ENCODE measurements at places on chromosomes 12 and 14.

- no peak for DNase-seq
Observed at GRCh38 chr12:107057071-107057834, 36.1 kb downstream of the CRY1 start.

DNA sequence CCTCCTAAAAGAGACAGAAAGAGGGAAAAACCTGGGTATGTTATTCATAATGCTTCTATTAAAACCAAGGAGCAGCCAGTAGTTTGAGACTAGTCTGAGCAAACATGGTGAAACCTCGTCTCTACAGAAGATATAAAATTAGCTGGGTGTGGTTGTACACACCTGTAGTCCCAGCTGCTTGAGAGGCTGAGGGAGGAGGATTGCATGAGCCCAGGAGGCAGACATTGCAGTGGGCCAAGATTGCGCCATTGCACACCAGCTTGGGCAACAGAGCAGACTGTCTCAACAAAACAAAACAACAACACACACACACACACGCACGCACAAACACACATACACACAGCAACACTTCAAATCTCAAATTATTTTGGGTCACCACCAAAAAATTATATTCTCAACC lies 27.8 kb downstream of the HECTD4 start:
- DNase-seq, result no peak

GRCh38 chr12:63845726-63846125 lies 1.2 kb downstream of the SRGAP1 start:
- no peak for DNase-seq

GRCh38 chr12:48489012-48489411 lies 6.7 kb downstream of the C12orf54 start:
- DNase-seq, result no peak

GRCh38 chr12:52391618-52392002 lies 6.2 kb upstream of the KRT84 start:
- DNase-seq, result no peak

DNA sequence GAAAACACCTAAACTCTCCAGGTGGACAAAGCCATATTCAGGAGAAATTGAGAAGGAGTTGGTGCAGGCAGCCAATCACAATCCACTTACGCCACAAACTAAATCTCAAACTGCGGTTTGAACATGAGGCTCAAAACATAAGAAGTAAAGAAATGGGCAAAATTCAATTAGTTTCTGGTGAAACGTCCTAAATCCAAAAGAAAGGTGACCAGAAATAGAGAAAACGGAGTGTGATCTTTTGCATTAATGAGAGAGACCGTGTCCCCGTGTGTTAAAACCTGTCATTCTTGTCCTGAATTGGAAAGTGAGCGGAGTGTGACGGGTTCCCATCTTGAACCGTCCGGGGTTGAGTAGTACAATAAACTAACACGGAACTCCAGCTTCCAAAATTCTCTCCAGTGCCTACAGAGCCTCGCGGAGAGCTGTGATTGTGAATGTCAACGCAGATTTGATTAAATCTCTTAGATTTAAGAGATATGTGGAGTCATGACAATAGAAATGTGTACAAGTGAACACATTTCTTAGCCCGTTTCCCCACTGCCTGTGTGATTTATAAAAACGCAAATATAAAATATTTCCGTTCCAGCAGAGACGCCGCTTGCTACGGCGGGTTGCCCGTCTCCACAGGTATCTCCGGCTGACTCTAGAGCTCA lies 595 bp upstream of the METAP2 start:
- no peak for DNase-seq

GRCh38 chr12:14960548-14961465 lies 594 bp downstream of the ARHGDIB start:
- no peak for DNase-seq

DNA sequence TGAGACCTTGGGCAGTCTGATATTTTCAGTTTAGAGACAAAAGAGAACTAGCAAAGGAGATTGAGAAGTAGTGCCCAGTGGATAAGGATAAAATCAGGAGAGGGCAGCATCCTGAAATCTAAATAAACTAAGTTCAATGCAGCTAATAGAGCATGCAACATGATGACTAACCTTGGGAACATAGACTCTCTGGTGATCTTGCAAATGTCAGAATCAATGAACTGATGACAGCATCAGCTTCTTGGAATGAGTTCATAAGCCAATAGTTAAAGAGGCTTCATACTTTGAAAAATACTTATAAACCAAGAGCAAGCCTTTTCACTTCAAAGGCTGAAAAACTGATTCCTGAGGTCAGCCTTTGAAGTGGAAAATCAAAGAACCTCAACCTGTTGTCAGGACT lies 8.2 kb downstream of the TAS2R19 start:
- DNase-seq, result no peak

DNA sequence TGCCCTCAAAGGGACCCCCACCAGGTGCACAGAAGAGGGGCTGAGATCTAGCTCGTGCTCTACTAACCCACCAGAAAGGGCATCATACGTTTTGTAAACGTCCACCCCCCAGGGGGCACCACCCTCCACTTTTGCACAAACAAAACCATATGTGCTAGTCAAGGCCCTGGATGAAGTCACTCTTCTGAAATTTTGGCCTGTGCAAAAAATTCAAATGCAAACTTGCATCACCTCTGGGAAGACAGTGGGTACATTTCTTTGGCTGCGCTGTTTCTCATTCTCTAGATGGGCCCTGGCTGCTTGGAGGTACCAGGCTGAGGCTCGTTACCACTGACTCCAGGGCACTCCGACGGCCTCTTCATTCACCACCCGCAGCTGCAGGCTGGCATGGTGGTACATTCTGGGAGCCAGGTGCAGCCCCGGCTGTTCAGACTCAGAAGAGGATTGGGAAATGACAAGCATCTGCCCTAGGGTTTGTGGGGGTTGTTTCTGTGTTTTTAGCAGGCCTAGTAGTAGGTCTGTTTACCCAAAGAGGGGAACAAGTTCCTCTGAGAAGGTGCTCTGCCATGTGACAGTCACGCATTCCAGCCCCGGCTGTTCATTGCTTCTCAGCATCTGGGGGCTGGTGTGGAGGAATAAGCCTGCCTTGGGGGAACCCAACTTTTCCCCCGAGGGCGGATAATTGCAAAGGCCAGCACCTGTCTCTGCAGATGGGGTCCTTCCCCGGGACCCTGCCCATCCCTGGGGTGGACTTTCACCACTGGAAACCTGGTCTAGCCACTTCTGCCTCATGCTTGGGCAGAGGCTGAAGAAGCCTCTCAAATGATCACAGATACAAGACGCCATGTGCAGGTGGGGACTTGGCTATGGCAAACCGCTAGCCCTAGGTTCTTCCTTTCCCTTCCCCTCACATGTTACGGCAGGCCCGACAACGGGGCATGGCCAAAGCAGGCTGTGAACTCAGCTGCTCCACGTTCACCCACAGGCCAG lies 147.6 kb downstream of the DPF3 start:
- DNase-seq, result no peak

- DNase-seq, result no peak
Observed at GRCh38 chr14:61255968-61256367, 25.2 kb downstream of the TMEM30B start.

DNA sequence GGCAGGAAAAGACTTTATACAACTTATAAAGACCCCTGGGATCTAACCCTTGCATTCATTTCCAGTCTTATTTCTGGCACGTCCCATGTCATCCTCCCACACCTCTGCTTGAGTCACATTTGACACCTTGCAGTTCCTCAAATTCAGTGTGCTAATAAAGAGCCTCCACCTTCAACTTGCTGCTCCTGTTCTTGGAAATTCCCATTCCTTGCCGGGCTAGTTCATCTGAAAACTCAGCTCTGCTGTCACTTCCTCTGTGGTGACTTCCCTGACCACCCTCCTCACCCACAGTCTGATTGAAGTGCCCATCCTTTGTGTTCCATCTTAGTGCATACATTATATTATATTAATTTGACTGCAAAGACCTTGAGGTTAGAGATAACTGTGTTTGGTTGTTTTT lies 37.4 kb upstream of the PSMA6 start:
- DNase-seq, result no peak

DNA sequence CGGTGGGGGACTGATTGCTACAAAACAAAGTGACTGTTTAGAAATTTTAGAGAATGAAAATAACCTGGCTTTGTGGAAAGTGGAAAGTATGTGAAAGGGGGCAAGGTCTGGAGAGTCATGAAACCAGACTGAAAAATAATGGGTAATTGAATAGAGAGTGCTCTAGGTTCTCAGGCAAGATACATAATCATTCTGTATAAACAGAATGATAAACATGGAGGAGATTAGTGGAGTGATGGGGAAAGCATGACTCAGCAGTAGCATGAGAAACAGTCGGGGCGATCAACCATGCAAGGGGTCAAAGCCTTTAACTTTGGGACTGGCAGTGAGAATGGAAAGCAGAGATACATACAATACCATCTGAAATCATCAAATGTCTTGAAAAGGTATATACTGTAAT lies 332.5 kb downstream of the CCER1 start:
- no peak for DNase-seq

DNA sequence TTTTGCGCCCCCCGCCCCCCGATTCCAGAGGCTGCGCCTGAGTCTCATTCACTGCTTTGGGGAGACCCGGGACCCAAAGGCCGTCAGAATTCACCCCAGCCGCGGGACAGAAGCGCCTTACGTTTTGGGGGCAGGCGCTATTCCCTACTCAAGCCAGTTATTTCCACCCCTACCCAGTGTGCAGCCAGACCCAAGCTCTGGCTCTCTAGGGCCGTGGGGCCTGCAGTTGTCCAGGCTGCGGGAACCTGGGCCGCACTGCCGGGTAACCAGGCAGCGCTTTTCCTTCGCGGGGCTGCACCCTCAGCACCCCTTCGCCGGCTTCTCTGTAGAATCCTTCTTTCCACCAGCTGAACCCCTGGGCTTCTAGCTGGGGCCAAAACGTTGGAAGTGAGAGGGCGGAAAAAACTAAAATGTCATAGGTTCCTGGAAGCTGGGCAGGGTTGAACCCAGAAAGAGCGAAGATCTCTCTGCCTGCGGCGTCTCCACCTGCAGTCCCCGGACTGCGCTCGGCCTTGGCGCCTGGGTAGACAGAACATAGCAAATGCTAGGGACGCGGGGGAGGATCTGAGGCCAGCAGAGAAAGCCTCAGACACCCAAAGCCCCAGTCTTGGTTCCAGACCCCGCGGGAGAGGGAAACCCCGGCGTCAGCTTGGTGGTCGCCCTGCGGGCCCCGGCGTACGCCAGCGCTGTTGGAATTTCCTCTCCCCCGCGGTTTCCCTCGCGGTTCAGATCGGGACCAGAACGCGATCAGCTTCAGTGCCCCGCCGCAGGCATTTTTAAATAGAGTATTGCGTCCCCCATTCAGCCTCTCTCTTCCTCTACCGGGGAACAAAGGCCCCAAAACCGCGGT lies 18.3 kb downstream of the TBX3 start:
- no peak for DNase-seq

- no peak for DNase-seq
Observed at GRCh38 chr14:22929961-22930364, 787 bp upstream of the PRMT5 start.

GRCh38 chr12:122946690-122947341 lies 19.4 kb downstream of the ABCB9 start:
- peak; percentile 72 for DNase-seq

DNA sequence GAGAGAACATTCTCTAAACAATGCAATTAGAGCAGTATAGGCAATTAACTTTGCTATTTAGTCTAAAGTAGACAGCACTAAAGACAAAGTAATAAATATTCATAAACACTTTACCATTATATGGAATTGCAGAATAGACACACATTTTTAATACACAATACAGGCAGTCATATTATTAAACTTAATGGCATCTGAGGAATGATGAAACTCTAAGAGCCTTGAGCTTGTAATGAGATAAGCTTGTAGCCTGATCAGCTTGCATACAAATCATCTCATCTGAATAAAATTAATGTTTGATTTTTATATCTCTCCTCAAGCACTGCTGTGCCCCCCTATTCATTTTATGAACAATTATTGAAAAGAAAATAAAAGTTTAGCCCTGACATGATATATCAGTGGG lies 107.6 kb downstream of the MGAT4C start:
- DNase-seq, result no peak

GRCh38 chr14:102554821-102555819 lies 37.3 kb upstream of the RCOR1 start:
- DNase-seq, result no peak

DNA sequence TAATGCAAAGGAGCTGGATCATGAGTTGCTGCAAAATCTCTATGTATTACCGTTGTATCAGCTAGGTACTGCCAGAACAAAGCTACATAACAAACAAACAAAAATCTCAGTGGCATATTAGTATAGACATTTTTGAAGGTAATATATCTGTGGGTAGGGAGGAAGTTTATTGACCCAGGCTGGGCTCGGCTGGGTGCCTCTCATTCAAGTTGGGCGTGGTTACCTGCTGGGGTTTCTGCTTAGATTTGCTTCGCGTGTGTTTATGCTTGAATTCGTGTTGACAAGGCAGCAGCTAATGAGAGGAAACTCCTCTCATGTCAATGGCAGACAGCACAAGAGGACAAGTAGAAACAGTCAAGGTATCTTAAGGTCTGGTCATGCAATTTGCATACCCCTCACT lies 520.7 kb downstream of the SOX5 start:
- no peak for DNase-seq

DNA sequence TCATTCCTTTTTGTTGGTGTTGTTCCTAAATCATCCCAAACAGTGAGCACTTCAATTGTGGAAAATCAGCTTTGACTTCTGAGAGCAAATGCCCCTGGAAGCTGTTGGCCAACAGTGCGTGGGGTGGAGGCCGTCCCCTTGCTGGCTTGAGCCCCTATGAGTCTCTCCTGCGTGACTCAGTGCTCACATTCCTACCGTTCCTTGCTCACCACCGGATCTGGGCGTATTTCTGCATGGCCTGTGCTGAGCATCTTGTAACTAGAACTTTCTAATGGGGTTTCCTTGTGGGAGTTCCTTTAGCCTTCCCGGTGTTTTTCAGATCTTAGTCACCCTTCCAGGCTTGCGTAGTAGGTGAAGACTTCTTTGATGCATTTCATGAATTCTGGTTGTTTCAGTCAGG lies 14.7 kb downstream of the SERPINA1 start:
- no peak for DNase-seq

- no peak for DNase-seq
Observed at GRCh38 chr12:8681129-8681884, 16.5 kb upstream of the RIMKLB start.

GRCh38 chr12:108609537-108610335 lies 11.9 kb upstream of the TMEM119 start:
- no peak for DNase-seq

DNA sequence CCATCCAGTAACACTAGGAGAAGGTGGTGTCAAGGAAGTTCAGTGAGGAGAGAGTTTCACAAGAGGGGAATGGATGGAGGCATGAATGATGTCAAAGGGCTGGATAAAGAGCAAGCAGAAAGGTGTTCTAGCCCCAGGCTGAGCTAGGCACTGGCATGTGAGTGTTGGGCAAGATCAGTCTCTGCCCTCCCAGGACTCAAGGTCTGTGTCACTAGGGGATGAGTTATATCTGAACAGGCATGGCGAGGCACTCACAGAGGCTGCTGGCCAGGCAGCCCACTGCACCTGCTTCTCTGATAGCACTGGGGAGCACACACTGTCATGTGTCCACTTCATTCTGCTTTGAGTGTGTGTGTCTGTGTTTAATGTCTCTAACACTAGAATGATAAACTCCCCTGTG lies 903.8 kb downstream of the BCL11B start:
- no peak for DNase-seq

GRCh38 chr12:40618636-40619035 lies 73.6 kb upstream of the CNTN1 start:
- no peak for DNase-seq

GRCh38 chr14:32050878-32051277 lies 26.2 kb upstream of the ARHGAP5 start:
- DNase-seq, result no peak

Measured in stimulated activated CD8-positive, alpha-beta memory T cell treated with anti-CD3 and anti-CD28 coated beads, Interleukin-7, amount 100 ng/mL, for 24 hours (primary cell).